NCI-H774 (cell line): ENCODE measurements at places on chromosomes 6 and 20.
A peak's percentile ranks its signal among the peaks of the same experiment; 100 is the strongest.

- DNase-seq = no peak
Observed at GRCh38 chr6:80742481-80742880, 636.0 kb downstream of the BCKDHB start.

DNA sequence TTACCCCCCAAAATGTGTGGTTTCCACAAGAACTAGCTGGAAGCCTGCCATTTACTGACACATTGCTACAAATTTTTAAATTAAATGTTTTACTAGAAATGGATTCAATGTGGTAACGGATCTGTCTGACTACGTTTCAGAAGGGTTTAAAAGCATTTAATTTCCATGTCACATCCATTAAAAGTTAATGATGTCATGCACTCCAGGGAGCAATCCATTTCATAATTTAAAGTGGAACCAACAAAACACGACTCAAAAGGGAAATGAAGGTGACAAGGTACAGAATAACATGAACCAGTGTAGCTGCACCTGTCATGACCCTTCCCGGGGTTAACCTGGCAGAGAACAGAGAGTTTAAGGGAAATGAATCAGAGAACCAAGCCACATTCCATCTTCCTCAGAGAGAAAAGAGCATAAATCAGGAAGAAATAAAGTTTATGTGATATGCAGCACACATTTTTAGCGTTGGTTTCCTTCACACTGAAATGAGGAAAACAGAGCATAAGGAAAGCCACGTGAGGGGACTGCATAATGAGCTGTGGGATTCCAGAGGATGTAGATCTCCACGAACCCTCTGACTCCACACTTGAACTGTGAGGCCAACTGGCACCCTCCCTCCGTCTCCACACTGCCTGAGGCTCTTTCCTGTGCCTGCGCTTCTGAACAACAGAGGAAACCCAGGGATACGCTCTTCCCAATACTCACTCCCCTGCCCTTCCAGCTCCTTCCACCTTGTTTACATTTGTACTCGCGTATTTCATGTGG is 170.3 kb upstream of the AHI1 start:
- DNase-seq = peak; percentile 42

DNA sequence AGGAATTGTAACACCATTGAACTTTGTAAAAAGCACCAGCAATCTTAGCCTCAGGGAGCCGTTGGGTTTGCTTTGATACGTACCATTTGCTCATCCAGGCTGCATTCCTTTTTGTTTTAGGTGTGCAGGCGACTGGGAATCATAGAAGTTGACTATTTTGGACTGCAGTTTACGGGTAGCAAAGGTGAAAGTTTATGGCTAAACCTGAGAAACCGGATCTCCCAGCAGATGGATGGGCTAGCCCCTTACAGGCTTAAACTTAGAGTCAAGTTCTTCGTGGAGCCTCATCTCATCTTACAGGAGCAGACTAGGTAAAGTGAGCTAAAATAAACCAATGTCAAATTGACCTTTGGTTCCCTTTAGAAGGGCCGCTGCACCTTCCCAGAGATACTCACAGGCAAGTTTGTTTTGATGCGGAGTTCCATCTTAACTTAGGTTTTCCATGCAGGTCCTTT is 1.6 kb downstream of the MYLIP start:
- no peak for DNase-seq

DNA sequence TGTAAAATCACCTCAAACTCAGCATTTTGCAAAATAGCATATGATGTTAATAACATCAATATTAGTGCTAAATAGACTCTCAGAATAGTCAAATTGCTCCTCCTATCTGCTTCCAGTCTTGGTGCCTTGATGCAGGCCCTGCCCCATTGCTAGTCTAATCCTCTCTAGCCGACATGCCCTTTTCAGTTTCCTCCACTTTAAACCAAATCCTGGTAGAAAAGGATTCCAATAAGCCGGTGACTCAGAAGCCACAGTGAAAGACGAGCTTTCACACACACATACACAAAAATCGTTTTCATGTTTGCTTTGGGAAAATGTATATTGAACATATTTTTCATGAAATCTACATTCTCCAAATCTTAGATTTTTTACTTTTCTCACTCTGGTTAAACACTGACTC is 203.1 kb downstream of the LMBRD1 start:
- no peak for DNase-seq

- no peak for DNase-seq
Observed at GRCh38 chr6:142900227-142900971, 44.6 kb downstream of the HIVEP2 start.

DNA sequence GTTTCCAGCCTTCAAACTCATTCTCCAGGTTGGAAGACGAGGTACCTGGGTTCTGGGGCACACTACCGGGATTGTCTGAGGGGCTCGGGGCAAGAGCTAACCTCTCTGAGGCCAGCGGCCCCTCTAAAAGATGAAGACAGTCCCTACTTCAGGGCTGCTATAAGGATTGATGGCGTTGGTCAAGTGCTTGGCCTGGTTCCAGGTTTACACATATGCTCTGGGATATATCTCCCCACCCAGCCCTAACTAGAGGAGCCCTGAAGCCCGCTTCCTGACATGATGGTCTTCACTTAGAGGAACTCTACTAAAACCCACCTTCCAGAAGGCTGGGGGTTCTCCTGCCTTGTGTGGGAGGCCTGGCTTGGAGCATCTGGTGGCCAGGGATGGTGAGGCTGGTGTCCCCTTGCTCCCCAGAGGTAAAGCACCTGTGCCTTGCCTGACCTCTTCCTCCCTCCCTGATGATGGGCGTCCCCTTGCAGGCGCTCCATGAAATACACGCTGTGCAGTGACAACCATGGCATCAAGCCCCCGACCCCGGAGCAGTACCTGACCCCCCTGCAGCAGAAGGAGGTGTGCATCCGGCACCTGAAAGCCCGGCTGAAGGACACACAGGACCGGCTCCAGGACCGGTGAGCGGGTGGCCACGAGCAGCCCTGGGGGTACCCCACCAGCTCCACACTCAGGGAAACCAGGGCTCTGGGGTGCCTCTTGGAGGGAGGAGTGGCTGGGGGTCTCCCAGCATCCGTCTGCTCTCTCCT is 28.7 kb downstream of the SDCBP2 start:
- DNase-seq = no peak

DNA sequence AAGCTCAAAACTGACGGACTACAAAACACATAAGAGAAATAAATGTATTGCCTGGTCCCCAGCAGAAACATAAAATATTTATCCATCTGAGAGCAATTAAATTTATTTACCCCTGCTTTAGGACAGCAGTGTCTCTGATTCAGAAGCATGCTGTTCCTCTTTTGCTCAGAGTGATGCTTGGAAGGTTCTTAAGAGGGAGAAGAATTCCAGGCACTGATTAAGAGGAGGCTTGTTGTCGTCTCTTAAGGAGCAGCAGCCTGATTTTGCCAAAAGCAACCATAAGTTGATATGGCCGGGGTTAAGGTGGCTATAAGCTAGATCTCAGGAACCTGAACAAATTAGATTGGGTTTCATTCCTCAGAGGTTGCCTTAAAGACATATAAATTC is 25.8 kb downstream of the CAP2 start:
- DNase-seq = no peak

- DNase-seq = no peak
Observed at GRCh38 chr6:39209360-39209811, 19.9 kb downstream of the KCNK5 start.

- DNase-seq = no peak
Observed at GRCh38 chr6:144712541-144712940, 427.4 kb downstream of the UTRN start.

DNA sequence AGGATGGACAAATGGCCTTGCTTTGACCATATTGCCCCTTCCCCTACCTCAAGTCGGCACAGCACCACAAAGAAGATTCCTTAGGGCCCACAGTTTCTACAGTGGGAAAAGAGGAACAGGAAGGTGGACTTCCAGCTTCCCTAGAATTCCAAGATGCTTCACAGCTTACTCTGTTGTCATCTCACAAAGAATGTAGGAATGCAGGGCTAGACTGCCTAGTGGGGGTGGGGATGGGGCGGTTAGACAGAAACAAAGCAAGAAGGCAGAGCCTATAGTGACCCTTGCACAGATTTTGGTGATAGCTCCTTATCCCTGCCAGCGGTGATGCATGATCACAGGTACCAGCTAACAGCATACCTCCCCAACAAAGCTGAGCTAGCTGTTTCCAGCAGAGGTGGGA is 607.6 kb upstream of the MAN1A1 start:
- DNase-seq = no peak

- DNase-seq = no peak
Observed at GRCh38 chr6:72554761-72555221, 67.1 kb upstream of the KCNQ5 start.

DNA sequence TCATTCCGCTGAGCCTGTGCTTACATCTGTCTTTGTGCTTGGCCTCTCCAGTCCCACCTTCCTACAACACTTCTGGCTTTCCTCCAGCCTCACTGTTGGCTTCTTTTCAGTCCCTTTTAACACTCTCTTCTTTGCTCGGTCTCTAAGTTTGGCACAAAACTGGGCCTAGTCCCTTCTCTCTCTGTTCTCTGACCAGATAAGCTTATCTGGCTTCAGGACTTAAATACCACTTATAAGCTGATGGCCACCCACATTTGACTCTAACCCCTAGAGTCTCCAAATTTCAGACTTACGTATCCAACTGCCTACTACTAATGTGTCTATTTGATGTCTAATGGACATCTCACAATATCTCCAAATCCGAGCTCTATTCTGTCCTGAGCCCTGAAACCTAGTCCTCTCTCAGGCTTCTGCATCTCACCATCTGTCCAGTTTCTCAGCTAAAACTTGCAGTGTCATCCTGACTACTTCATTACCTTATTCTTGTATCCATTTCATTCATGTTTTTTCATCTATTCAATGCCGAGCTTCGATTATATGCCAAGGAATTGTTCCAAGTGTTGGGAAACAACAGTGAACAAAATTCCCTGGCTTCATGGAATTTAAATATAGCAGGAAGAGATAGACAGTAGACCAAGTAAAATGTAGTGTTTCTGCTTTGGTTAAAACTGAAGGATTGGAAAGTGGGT is 40.1 kb downstream of the TBPL1 start:
- DNase-seq = no peak

- DNase-seq = peak; percentile 29
Observed at GRCh38 chr6:88166493-88167351, 575 bp upstream of the CNR1 start.

GRCh38 chr6:144195671-144196270 is 45.5 kb downstream of the STX11 start:
- no peak for DNase-seq

DNA sequence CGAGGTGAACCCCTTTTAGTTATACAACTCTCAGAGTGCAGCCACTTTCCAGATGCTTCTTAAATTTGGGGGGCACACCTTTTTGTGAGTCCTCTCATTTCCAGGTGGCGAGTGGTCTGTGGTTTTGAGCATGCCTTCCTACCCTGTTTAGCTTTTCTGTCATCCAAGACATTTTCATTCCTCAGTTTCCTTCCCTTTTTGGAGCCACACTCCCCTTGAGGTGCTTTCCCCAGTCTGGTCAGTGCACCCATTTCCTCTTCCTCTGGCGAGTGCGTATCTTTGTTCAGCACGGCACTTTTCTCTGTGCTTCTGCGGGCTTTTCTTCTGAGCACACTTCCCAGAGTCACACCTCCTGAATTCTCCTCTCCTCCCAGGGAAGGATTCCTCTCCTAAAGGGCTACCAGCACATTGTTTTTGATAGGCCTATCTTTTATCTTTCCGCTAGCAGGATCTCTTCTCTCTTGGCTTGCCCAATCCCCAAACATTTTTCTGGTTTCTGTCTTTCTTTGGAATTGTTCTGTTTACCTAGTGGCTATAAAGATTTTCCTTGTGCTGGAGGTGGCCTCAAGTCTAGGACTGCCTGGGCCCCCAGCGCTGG is 1.4 kb downstream of the PHF20 start:
- no peak for DNase-seq

GRCh38 chr20:63313349-63314014 is 20.5 kb downstream of the COL20A1 start:
- DNase-seq = no peak

- DNase-seq = no peak
Observed at GRCh38 chr20:18213002-18213401, 75.3 kb upstream of the ZNF133 start.

- no peak for DNase-seq
Observed at GRCh38 chr6:108983151-108983550, 111.5 kb downstream of the SESN1 start.
